ENCODE measurements at places on chromosomes 12 and 14. TPM values are rescaled to one million over a fixed set of nuclear protein-coding genes. Genes with fewer than 3 reads are reported as not detected.

The HOXC12 gene
- not detected for total RNA-seq

The RASAL1 gene
- total RNA-seq = 0.17 TPM

The CBLN3 gene
- total RNA-seq = 2.2 TPM

The ADSS1 gene
- total RNA-seq = 7.9 TPM

The ADAM21 gene
- total RNA-seq = 0.26 TPM

The RPL36AL gene
- 269 TPM for total RNA-seq

The CCDC197 gene
- not detected for total RNA-seq
